ENCODE measurements at places on chromosomes 5 and 9. TPM values are rescaled to one million over a fixed set of nuclear protein-coding genes. Genes with fewer than 3 reads are reported as not detected.

Gene FUT7
- not detected for total RNA-seq

Gene UQCRQ
- total RNA-seq, result 114 TPM

Gene LCN9
- not detected for total RNA-seq

Gene SLC34A1
- 0.43 TPM for total RNA-seq

Gene PAXX
- total RNA-seq, result 21.4 TPM

Gene SCGB3A2
- not detected for total RNA-seq

Gene PCDHB9
- total RNA-seq, result not detected

Gene AK8
- 0.48 TPM for total RNA-seq

Gene LRRC26
- not detected for total RNA-seq

Gene ASPN
- total RNA-seq, result under 0.01 TPM

Gene GPRIN1
- total RNA-seq, result 9.6 TPM

Gene PRSS3
- total RNA-seq, result 48.0 TPM

Gene STKLD1
- 0.48 TPM for total RNA-seq

Gene QRFP
- not detected for total RNA-seq

Gene CCIN
- 1.4 TPM for total RNA-seq

Gene DDX31
- 13.7 TPM for total RNA-seq

Gene SPINK13
- total RNA-seq, result not detected

Gene INSL4
- not detected for total RNA-seq

Gene FOXD4L5
- 0.24 TPM for total RNA-seq

Gene RASEF
- total RNA-seq, result 13.0 TPM

Measured in tracheal epithelial cell (primary cell).